Activated CD8-positive, alpha-beta T cell treated with anti-CD3 and anti-CD28 coated beads for 36 hours (primary cell): ENCODE measurements at places on chromosomes 7 and 10.

DNA sequence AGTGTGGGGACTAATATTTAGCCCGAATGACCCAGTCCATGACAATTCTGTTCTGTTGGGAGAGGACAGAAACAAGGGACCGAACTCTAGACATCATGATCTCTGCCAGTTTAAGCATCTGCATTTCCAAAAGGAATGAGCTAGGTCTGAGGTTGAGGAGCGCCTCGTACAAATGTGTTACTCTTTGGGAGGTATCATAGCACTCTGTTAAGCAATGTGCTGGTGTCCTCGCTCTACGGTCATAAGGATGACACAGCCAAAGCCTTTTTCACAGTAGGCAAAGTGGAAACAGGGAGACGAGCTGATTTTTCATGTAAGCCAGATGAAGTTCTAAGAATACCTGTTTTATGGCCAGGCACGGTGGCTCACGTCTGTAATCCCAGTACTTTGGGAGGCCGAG is 15.4 kb upstream of the CCDC3 start:
- DNase-seq: no peak

GRCh38 chr7:64946772-64947171 is 43.7 kb downstream of the ZNF273 start:
- peak; percentile 53 for DNase-seq

DNA sequence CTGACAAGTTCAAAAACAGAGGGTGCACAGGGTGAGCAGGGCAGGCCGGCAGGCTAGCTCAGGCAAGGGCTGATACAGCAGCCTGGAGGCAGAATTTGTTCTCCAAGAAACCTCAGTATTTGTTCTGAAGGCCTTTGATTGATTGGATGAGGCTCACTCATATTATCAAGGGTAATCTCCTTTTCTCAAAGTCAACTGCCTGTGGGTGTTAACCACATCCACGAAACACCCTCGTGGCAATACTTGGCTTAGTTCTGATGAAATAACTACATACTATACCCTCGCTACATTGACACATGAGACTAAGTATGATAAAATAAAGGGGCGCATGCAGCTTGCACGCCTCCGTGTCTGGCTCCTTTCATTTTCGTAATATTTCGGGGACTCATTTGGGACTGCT is 4.4 kb upstream of the PPP2R2D start:
- DNase-seq: peak; percentile 75

- DNase-seq: peak; percentile 53
Measured at GRCh38 chr7:99001482-99002147, 123.3 kb downstream of the TRRAP start.

DNA sequence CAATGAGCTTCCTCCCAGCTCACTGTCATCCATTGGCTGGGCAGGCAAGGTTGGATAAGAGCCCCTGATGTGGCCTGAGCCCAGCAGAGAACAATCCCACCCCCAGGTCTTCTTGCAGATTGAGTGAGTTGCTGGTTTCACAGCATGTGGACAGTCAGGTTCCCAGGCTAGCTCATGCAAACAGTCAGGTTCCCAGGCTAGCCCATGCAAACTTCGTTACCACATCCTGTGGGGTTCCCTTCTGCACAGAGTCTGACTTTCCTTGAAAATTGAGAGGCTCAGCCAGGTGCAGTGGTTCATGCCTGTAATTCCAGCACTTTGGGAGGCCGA is 67.1 kb downstream of the TMEM130 start:
- no peak for DNase-seq

GRCh38 chr10:132332433-132332754 is 401 bp downstream of the LRRC27 start:
- DNase-seq: no peak

GRCh38 chr10:11750420-11750819 is 8.2 kb downstream of the ECHDC3 start:
- no peak for DNase-seq

GRCh38 chr10:42986633-42987032 is 90.2 kb upstream of the RET start:
- no peak for DNase-seq

DNA sequence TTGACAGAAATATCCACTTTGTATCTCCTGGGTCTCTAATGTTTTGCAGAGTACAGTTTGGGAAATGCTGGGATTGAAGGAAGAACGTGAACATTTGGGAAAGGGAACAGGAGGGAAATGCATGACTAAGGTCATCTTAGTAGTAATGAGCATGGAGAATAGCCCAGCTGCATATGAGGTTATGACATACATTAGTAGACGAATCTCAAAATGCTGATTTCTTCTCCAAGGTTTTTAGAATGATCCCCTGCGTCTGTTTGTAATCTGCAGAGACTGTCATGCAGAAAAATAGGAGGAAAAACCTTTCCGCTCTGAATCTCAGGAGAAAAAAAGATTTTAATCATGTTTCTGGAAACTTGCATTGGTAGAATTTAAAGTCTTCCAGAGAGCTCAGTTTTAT is 133.6 kb downstream of the PPP1R9A start:
- DNase-seq: no peak

GRCh38 chr10:87519582-87519981 is 14.9 kb downstream of the MINPP1 start:
- DNase-seq: no peak

DNA sequence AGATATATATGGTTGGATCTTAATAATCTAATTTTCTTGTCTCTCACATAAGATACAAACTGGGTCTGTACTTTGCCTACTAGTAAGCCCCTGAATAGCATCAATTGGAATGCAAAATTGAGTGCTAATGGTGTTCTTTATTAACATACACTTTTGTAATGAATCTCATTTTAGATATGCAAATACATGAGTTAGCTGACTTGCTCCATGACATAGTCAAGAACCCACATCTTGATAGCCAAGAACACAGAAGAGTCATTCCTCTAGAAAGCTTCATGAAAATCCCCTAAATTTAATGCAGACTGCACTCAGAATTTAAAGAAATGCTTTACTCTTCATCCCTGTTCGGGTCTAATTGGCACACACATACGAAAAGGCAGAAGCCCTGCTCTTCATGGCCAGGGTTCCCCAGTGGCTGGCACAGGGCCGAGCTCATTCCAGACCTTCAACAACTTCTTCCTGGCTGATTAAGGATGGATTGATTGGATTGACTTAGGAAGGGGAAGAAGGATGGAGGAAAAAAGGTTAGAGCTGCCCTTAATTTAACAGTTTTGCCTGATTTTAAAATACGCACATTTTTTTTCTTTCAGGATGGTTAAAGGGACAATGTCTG is 431.1 kb upstream of the KLF6 start:
- DNase-seq: no peak

DNA sequence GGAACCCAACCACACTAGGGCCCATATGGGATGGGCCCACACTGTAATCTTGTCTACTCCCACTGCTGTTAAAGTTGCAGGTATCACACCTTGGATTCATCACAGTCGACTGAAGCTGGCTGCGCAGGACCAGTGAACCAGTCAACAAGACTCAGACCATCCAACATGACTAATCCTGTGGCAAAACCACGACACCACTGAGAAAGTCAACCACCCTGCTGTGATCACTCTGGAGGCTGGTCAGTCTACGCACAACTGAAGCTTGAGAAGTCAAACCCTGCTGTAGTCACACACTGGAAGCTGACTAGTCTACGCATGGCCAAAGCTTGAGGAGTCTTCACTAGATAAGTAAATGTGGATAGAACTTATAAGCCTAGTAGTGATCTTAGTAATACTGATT is 9.6 kb upstream of the CYREN start:
- DNase-seq: no peak

DNA sequence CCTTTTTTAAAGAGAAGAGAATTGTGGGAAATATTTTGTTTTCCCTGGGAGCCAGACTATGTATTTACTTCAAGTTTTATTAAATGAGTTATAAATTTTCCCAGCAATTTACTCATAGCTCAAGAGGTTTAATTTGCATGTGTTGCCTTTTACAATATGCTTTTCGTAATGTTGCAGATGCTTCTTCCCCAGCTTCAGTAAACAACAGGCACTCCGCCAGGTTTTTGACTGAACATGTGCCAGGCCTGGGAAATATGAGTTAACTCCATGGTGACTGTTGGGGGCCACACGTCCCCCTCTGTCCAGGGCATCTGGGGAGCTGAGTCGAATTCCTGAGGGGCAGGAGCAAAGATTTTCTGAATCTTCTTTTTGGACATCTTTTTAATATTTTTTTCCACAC is 545.7 kb downstream of the LRMDA start:
- DNase-seq: no peak

DNA sequence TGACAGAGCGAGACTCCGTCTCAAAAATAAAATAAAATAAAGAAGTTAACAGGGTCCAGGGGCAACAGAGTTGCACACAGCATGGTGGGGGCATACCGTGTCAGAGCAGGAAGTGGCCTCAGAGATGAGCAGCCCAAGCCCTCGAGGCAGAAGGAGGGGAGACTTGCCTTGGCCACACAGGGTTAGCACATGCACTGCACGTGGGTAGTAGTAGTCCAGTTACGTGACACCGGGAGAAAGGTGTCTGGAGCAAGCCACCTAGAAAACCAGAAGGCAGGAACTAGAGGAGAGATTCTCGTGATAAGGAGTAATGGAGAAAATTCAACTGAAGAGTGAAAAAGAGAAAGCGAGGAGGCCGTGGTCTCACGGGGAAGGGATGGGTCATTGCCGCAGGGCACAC is 9.8 kb upstream of the DENND2A start:
- no peak for DNase-seq

- DNase-seq: no peak
Measured at GRCh38 chr7:605661-606450, 86.2 kb upstream of the PDGFA start.

DNA sequence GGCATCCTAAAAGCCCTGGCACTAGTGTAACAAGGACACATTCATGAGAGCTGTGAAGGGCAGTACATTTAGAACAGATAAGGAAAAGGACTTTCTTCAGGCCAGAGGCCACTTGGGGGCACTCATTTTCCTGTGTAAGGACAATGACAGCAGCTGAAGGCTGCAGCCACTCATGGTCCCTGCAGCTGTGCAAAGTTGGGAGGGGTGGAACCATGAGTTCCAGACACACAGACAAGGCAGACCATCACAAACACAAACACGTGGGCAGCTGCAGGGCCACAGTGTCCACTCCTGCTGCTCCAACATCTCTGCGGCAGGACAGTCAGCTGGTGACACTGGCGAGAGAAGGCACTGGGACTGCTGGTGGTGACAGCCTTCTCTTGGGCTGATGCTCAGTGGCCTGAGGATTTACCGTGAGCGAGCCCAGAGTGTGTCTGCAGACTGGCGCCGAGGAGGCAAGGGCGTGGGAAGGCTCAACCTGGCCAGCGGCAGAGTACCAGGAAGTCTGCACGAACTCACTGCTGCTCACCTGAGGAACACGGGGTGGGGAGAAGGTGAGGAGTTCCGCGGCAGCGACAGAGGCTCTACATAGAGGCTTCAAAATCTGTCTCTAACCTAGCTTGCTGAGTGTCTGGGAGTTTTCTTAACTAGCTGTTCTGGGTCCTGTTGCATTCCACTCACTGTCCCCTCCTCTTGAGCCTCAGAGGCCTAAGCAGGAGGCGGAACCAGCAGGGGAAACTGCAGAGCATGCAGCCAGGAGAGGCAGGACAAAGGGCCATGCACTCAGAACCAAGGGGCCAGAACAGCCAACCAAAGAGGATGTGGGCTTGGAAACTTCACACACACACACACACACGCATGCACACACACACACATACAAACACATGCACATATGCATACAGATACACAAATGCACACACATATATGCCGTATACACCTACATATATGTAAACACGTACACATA is 76.5 kb upstream of the DDC start:
- no peak for DNase-seq

DNA sequence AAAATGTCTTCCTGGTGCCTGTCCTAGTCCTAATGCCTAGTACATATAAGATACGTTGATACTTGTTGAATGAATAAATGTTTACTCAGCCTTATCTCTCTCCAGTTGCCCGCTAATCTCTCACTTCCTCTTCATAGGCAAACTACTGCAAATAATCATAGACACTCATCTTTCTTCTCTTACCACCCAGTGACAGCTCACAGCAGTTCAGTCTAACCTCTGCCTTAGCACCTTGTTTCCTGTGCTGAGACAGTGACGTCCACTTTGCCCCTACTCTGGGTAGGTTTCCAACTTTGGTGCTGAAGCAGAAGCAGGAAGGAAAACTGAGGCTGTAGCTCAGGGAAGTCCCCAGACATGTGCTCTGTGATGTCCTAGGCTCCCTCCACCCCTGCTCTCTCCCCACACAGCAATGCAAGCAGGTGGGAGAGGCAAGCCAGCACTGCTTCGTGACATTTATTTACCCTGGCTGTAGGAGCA is 45.5 kb upstream of the RHOBTB1 start:
- no peak for DNase-seq

- DNase-seq: no peak
Measured at GRCh38 chr7:134690614-134691504, 44.2 kb downstream of the BPGM start.

GRCh38 chr10:5685764-5686240 is 1.2 kb downstream of the TASOR2 start:
- no peak for DNase-seq

DNA sequence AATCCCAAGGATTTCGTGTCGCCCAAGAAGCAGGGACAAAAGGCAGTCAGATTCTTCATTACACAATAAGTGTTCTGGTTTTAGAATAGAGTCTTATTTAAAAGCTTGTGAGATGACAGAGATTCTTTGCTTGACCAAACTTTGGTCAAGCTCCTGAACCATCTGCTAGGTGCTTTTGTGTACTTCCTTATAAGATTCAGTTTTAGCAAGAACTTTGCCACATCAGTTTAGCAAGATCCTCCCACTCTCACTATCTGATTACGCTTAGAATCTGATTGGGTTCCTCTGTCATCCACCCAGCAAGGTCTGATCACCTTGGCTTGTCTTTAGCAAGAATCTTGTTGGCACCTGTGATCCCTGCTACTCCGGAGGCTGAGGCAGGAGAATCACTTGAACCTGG is 38.2 kb upstream of the SDHAF3 start:
- DNase-seq: no peak

- DNase-seq: no peak
Measured at GRCh38 chr7:45920502-45921380, at the start of gene IGFBP3. Gene IGFBP3, minus strand, starts transcription at chr7:45921272. Its CDS starts 132 bp downstream, at chr7:45921140.

DNA sequence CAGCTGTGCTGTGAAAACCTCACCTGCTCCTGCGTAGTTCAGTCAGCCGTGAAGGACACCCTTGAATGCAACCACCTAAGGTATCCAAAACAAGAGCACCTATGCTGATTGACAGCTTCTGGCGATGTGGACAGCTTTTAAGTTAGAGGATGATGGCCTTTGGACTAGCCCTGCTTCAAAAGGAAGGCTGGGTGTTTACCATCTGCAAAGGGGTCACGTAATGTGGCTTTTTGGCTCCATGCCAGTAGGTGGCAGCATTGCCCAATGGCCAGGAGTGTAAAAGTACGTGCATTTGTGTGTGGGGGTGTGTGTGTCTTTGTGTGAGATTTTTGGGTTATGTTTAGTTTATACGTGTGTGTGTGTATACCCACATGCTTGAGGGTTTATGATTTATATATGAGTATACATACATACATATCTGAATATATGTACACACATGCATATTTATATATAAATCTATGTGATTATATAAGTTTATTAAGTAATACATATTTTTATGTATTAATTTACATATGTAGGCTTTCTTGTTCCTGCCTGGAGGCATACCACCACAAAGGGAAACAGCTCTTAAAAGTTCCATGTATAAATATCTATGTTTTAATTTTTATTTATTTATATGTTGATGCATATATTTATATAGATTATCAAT is 236.3 kb upstream of the ANKRD30A start:
- peak; percentile 71 for DNase-seq

- no peak for DNase-seq
Measured at GRCh38 chr7:111053035-111053434, 37.9 kb upstream of the LRRN3 start.
